Fibroblast of skin of left quadriceps (primary cell): ENCODE measurements at places on chromosomes 11 and 22.
A peak's percentile ranks its signal among the peaks of the same experiment; 100 is the strongest.

GRCh38 chr11:69870766-69871165 is 51.5 kb upstream of the FGF3 start:
- no peak for DNase-seq

- no peak for DNase-seq
Observed at GRCh38 chr11:64670975-64671374, 52.0 kb downstream of the NRXN2 start.

DNA sequence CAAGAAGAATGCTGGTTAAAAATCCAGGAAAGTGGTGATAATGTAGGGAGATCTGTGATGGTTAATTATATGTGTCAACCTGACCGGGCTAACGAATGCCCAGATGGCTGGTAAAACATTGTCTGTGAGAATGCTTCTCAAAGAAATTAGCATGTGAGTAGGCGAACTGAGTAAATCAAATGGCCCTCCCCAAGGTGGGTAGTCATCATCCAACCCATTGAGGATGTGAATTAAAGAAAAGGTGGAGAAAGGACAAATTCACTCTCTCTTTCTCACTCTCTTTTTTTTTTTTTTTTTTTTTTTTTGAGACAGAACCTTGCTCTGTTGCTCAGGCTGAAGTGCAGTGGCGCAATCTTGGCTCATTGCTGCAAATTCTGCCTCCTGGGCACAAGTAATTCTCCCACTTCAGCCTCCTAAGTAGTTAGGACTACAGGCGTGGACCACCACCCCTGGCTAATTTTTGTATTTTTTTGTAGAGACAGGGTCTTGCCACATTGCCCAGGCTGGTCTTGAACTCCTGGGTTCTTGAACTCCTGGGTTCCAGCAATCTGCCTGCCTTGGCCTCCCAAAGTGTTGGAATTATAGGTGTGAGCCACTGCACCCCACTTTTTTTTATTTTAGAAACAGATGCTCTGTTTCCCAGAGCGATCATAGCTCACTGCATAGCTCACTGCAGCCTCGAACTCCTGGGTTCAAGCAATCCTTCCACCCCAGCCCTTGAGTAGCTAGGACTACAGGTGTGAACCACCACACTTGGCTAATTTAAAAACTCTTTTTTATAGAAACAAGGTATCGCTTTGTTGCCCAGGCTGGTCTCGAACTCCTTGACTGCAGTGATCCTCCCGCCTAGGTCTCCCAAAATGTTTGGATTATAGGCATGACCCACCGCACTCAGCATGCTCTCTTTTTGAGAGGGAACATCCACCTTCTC is 22.0 kb upstream of the P2RY6 start:
- no peak for DNase-seq

GRCh38 chr11:93729129-93729616 is 12.1 kb downstream of the TAF1D start:
- no peak for DNase-seq

- DNase-seq, result no peak
Observed at GRCh38 chr11:74533421-74533820, 39.9 kb upstream of the LIPT2 start.

DNA sequence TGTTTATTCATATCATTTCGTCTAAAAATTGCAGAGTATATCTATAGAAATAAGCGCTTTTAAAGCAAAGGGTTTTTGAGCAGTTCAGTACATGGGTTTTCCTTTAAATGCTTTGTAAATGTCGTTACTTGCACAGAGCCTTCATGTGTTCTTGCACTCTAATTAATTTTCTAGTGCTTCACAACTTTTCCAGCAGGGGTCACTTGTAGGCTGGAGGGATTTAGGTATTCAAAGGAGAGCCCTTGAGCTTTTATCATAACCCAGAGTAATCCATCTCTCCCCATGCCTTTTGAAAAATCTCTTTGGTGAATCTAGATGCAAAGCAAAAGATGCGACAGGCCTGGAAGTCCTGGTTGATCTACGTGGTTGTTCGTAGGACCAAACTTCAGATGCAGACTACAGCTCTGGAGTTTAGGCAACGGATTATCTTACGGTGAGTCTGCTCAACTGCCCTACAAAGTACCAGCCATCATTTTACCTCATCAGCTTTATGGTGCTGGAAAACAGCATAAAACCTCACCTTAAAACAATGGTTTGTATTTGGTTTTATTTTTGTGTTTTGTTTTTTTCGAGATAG is 60.4 kb downstream of the SFI1 start:
- no peak for DNase-seq

- DNase-seq, result no peak
Observed at GRCh38 chr22:50456466-50457234, 18.2 kb downstream of the SBF1 start.

DNA sequence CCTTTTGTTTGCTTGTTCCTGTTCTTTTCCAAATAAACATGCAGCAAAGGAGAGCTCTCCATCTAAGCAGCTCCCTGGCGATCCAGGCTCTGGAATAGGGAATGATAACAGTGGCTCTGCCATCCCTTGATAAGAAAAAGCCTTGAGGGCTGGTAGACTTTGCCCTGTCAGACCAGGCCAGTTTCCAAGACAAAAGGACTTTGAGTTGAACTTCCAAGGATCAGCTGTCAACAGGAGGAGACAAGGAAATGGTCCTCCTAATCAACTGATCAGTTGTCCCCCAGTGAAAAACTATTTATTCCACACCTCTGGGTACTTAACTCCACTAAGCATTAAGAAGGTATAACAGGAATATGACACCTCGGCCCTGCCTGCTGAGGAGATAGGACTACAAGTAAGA is 127.8 kb downstream of the PARVA start:
- DNase-seq, result no peak

DNA sequence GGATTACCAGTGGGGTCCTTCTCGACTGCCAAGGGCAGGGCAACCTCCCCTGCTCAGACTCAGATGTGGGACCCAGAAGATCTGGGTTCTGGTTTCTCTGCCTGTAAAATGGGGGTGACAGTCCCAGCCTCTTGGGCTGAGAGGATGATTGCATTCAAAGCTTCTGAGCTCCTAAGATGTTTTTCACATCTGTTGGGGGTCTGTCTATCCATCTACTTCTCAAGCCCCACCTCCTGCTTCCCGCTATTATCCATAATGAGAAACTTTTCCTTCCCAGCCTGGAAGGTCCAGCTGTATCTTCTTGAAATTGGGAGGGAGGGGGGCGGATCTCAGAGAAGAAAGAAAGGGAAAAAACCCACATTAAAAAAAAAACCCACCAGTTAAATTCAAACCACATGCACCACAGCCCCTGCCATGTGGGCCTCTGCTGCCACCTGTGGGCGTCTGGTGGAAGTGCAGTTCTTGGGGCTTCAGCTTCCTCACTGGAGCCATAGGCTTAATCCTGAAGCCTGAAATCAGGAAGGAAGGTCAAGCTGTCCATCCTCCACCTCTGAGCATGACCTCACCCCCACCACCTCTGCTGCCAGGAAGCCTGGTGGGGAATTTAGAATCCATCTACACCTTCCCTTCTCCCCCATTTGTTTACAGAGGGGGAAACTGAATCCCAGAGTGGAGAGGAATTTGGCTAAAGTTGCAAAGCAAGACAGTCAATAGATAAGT is 27.3 kb downstream of the ARHGEF17 start:
- peak; percentile 80 for DNase-seq

DNA sequence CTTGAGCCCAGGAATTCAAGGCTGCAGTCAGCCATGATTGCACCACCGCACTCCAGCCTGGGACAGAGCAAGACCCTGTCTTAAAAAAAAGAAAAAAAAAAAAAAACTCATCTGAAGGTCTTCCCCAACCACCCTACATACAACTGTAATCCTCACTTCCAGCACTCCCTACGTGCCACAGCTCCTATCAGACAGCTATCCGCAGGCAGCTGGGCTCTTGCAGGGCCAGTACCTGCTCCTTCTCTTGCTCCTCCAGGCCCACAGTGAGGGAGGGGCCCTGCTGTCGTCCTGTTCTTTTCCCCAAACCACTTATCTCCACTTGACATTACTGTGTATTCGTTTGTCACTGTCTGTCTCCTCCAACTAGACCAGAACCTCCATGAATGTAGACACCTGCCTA is 156.1 kb upstream of the NECTIN1 start:
- DNase-seq, result no peak

DNA sequence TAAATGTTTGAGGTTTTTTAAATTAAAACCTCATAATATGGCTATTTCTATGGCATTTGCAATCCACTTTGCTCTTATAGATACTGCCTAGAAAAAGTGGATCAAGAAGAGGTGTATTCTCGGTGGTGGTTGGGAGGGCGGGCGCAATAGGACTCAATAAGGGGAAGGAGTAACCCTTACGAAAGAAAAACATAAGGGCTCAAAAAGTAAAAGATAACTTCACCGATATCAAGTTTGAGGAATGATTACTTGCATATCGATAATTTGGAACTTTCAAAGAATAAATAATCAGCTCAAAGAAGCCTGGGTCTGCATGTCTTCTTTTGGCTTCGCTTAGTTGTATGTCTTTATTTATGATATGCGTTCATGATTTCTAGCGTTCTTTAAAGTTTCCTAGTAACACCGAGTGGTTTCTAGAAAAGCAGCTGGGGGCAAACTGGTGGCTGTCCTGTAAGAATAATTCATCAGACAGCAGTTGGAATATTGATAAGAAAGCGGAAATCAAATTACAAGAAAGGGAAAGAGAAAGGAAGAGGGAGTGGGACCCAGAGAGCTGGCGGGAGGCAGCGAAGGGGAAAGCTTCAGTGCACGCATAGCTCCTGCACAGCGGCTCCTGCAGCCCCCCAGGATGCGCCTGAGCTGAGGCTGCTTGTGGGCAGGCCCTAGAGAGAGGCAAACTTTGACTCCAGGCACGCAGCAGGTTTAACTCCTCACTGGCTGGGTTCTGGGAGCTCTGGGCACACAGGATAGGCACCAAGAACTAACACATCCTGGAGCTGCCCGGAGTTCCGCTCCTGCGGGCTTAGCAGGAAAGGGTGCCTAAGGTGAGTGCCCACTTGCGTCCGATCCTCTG is 9.1 kb upstream of the FLI1 start:
- no peak for DNase-seq

DNA sequence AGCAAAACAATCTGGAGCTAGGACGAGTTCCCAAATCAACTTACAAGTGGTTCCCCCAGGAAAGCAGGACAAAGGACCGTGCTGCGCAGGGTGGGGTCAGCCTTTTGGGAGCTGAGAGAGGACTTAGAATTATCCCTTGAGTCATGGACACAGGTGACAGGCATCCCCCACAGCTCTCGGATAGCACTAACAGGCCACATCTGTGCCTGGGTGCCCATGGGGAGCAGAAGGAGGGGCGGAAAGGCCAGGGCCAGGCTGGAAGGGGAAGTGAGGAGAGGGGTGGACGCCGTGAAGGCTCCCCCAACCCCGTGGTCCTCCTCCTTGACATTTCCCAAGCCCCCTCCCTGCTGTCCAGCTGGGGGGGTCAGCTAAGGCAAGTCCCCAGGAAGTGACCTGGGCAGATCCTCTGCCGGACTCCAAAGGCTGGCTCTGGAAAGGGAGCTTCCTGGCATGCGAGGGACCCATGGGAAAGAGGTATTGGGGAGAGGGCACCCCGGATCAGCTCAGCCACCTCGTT is 31.6 kb upstream of the A4GALT start:
- DNase-seq, result no peak

DNA sequence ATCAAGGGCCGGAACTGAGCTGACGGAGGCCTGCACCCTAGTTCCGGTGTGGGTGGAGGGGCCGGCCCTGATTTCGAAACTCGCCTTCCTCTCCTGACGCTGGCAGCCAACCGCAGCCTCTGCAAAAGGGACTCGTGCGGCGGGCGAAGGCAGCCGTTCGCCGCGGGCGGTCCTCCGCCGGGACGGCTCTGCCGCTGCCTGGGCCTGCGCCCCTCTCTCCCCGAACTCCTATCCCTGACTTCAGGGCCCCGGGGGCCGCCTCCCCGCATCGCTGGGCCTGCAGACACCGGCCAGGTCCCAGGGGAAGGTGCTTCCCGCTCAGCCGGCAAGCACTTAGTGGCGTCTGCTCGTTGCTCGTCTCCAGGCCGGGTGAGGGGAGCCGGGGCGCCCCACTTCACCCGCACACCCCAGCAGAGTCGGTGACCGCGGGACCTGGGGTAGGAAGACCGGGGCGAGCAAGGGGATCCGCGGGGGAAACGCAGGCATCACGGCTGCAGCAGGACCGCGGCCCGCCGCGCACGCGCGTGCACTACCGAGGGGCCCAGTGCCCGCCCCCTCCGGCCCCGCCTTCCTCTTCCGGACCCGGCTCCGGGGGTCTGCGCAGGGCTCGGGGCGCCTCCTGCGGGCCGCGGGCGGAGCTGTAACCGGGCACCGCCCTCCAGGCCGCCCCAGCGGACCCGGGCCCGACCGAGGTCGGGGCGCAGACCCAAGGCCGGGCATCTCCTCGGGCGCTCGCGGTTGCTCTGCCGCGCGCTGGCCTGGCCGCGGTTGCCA is 464 bp upstream of the ANKRD13D start:
- peak; percentile 73 for DNase-seq

- DNase-seq, result no peak
Observed at GRCh38 chr22:39935612-39936011, 24.6 kb upstream of the TMA7B start.

DNA sequence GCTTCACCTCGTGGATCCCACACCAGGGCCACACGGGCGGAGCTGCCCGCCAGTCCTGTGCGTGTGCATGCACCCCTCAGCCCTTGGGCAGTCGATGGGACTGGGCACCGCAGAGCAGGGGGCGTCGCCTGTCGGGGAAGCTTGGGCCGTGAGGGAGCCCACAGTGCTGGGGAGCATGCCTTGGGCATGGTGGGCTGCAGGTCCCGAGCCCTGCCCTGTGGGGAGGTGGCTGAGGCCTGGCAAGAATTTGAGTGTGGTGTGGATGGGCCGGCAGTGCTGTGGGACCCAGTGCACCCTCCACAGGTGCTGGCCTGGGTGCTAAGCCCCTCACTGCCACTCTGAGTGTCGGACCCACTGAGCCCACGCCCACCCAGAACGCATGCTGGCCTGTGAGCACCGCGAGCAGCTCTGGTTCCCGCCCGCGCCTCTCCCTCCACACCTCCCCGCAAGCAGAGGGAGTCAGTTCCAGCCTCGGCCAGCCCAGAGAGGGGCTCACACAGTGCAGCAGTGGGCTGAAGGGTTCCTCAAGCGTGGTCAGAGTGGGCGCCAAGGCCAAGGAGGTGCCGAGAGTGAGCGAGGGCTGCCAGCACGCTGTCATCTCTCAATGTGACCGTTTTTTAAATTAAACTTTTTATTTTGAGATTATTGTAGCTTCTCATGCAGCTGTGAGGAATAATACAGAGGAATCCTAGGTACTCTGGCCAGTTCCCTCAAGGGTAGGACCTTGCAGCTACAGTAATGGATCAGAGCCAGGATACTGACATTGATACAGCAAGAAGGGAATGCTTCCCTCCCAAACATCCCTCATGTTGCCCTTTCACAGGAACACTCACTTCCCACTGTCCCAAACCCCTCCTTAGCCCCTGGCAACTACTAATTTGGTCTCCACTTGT is 127.7 kb downstream of the CRYBB2 start:
- no peak for DNase-seq

GRCh38 chr22:49942565-49943404 is 17.8 kb upstream of the PIM3 start:
- DNase-seq, result no peak
